Stomach (tissue), 19 donors: ENCODE measurements at places on chromosomes 7 and 10. TPM values are rescaled to one million over a fixed set of nuclear protein-coding genes. Genes with fewer than 3 reads are reported as not detected.

Gene HDAC9
- total RNA-seq, result 3.5 TPM

Gene NRBF2
- total RNA-seq, result 23.1 TPM

Gene MCM10
- 2.3 TPM for total RNA-seq

Gene NKX1-2
- total RNA-seq, result not detected

Gene MRLN
- total RNA-seq, result not detected

Gene LLCFC1
- total RNA-seq, result not detected

Gene WASL
- total RNA-seq, result 56.7 TPM

Gene SCIN
- total RNA-seq, result 46.6 TPM

Gene TAS2R41
- not detected for total RNA-seq

Gene GCK
- 0.55 TPM for total RNA-seq

Gene TMEM236
- 1.1 TPM for total RNA-seq
